ENCODE measurements at places on chromosomes 16 and 17.

DNA sequence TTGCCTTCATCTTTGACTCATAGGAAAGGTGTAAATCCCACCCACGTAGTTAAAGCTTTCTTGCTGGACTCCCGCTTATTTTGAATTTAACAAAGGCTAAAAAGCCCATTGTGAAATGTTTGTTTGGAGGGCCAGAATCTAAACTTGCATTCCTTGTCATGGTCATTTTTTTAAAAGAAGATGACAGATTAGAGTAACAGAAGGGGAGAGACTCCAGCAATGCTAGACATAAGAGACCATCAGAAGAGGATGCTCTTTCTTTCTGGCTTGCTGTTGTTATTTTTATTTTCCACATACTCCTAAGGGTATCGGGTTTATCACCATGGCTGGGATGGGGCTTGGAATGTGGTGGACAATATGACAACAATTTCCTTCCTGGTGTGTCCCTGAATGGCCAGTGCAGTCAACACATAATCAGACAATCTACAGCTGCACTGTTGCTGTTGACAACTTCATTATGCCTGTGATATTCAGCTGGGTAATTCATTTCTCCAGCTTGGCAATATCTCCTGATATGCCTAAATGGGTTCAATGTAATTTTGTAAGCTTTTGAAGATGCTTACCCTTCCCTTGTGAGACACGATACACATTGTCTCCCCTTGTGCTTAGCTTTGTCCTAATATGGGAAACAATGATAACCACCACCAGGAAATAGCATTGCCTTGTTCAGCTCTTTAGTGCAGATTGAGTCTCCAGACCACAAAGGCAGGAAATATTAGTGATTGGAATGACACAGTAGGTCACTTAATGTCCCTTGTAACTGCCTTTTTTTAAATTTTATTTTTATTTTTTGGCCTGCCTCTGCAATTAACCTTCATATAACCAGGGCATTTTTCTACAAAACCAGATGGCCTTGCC, 164.3 kb downstream of the ANKFN1 start:
- DNase-seq = no peak

DNA sequence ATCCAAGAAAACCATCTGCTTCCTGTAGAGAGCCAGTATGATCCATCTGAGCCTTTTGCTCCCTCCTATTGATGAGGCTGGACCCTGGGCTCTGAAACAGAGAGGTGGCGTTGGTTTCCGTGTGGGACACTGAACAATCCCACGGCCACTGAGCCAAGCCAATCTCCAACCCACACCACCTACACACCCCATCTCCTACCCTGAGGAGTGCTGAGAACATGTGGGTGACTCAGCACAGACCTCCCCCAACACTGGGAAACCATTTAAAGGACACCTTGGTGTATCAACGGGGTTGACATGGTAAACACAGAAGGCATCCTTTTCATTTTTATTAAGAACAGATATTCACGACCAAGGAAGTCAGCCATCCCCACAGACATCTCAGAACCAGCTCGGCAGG, 332.1 kb downstream of the SLC39A11 start:
- no peak for DNase-seq

GRCh38 chr16:74698222-74698621, 2.4 kb downstream of the MLKL start:
- peak; percentile 21 for DNase-seq

DNA sequence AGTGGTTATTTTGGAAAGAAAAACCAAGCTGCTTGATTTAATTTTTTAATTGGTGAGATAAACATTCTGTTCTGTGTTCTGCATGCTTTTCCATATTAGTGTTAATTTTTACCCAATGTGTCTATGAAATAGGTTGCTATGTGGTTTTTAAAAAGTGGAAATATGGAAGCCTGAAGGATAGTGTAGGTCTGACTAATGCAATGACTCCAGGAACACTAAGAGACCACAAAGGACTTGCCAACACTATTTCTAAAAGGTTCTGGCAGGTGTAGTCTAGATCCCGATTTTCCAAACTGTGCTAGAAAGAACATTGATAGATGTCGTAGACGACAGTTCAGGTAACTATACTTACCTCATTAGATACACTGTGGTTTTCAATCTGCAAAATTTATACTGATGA, 877.4 kb upstream of the GOT2 start:
- no peak for DNase-seq

DNA sequence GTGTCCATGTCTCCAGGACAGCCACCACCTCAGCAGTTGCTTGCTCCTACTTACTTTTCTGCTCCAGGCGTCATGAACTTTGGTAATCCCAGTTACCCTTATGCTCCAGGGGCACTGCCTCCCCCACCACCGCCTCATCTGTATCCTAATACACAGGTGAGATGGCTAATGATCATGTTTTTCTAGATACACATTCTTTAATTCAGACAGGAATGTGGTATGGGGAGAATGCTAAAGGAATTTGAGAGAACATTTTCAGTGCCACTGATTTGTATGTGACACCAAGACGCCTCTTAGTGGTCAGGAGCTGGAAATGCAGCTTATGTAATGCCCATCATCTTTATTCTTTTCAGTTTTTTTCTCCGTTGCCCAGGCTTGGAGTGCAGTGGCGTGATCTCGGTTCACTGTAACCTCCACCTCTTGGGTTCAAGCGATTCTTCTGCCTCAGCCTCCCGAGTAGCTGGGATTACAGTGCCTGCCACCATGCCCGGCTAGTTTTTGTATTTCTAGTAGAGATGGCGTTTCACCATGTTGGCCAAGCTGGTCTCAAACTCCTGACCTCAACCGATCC, 8.9 kb upstream of the RAPGEFL1 start:
- DNase-seq = peak; percentile 70

- DNase-seq = peak; percentile 66
Measured at GRCh38 chr17:57819285-57819684, 30.6 kb downstream of the MRPS23 start.

GRCh38 chr16:3959148-3959547, 78.6 kb upstream of the CREBBP start:
- DNase-seq = peak; percentile 51

All from epithelial cell of esophagus (primary cell).